PC-3 (cell line): ENCODE measurements at places on chromosomes 3 and 15. TPM values are rescaled to one million over a fixed set of nuclear protein-coding genes. Genes with fewer than 3 reads are reported as not detected.
A peak's percentile ranks its signal among the peaks of the same experiment; 100 is the strongest.

GRCh38 chr3:52714335-52715302 lies 8.7 kb downstream of the SPCS1 start:
- H3K4me3 ChIP-seq, result no peak overlapping the region
- no peaks in the 10 kb centered on the region for H3K4me1 ChIP-seq
- H3K27me3 ChIP-seq, result no peaks in the 10 kb centered on the region
- peaks cover 5% of the 10 kb centered on the region; the same call in 1 of the 2 replicates for H3K36me3 ChIP-seq

GRCh38 chr3:196454935-196455334 lies 22.7 kb upstream of the UBXN7 start:
- H3K4me3 ChIP-seq, result no peak overlapping the region
- no peaks in the 10 kb centered on the region for H3K36me3 ChIP-seq
- H3K27me3 ChIP-seq, result no peaks in the 10 kb centered on the region
- H3K27ac ChIP-seq, result no peak overlapping the region
- no peaks in the 10 kb centered on the region for H3K4me1 ChIP-seq

GRCh38 chr3:39260957-39261356 lies 18.9 kb downstream of the CX3CR1 start:
- H3K36me3 ChIP-seq, result no peaks in the 10 kb centered on the region
- peaks cover 13% of the 10 kb centered on the region; the same call in 1 of the 2 replicates for H3K4me1 ChIP-seq
- no peak overlapping the region for H3K4me3 ChIP-seq
- peak; percentile 92 for DNase-seq
- peaks cover 67% of the 10 kb centered on the region for H3K27me3 ChIP-seq

DNA sequence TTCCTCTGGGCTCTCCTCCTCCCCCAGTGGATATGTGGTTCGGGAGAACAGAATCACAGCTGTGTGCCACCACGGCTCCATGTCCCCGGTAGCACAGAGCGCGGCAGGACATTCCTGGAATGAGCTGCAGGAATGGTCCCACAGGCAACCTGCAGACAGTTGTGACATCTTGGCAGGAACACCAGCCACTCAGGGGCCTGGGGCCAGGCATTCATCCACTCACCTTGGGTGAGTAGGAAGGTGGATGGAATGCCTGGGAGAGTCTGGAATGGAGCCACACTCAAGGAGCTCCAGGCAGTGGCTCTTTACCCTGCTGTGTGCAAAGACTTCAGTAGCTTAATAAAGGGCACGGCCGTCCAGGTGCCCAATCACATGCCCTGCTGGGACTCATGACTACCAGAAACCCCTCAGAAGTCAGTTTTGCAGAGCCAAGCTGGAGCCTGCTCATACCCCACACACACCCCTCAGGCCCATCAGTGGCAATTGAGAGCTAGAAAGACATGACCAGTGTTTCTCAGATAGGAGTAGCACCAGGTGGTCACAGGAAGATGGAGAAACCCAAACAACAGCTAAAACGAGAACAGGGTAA lies 117.3 kb upstream of the PRR20G start:
- no peak for DNase-seq

DNA sequence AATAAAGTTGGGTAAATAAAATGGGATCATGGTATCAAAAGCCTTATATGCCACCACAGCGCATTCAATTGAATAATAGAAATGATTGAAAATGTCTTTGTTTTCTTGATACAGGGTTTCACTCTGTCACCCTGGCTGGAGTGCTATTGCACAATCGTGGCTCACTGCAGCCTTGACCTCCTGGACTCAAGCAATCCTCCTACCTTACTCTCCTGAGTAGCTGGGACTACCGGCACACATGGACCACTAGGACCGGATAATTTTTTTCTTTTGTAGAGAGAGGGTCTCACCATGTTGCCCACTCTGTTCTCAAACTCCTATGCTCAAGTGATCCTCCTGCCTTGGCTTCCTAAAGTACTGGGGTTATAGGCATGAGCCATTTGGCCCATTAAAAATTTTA lies 33.8 kb upstream of the BBX start:
- DNase-seq, result no peak
- H3K36me3 ChIP-seq, result no peaks in the 10 kb centered on the region
- no peak overlapping the region for H3K27ac ChIP-seq
- H3K4me1 ChIP-seq, result no peaks in the 10 kb centered on the region
- no peak overlapping the region for H3K4me3 ChIP-seq

TRIM42 gene
- total RNA-seq, result not detected in 2 replicates

SLCO2A1 gene
- total RNA-seq, result not detected in 2 replicates
